ENCODE measurements at places on chromosomes 1 and 21. TPM values are rescaled to one million over a fixed set of nuclear protein-coding genes. Genes with fewer than 3 reads are reported as not detected.

DNM3 gene
- total RNA-seq: 1.7 TPM

ACOT11 gene
- total RNA-seq: 3.9 TPM

KRTAP19-3 gene
- not detected for total RNA-seq

KCNJ15 gene
- not detected for total RNA-seq

SH3BGR gene
- total RNA-seq: 3.6 TPM

SGIP1 gene
- total RNA-seq: 26.8 TPM

PLPPR5 gene
- total RNA-seq: 4.3 TPM

LCE1E gene
- total RNA-seq: not detected

LCE2A gene
- total RNA-seq: not detected

SPATA21 gene
- total RNA-seq: not detected

PLA2G2C gene
- total RNA-seq: not detected

TAL1 gene
- not detected for total RNA-seq

CNIH3 gene
- total RNA-seq: 0.81 TPM

PTPN22 gene
- total RNA-seq: not detected

ATP1A1 gene
- 116 TPM for total RNA-seq

PLEKHN1 gene
- 2.3 TPM for total RNA-seq

TFF3 gene
- not detected for total RNA-seq

TRIM46 gene
- not detected for total RNA-seq

UMODL1 gene
- total RNA-seq: not detected

PTGS2 gene
- total RNA-seq: 0.03 TPM

USH2A gene
- not detected for total RNA-seq

C2CD4D gene
- total RNA-seq: not detected

EPHA8 gene
- not detected for total RNA-seq

CLIC6 gene
- total RNA-seq: not detected

ZYG11A gene
- total RNA-seq: 4.2 TPM

CELSR2 gene
- 4.8 TPM for total RNA-seq

NCMAP gene
- total RNA-seq: not detected

SMCP gene
- not detected for total RNA-seq

RNU1-2 gene
- not detected for total RNA-seq

PCSK9 gene
- total RNA-seq: not detected

SLC22A15 gene
- 1.5 TPM for total RNA-seq

A3GALT2 gene
- not detected for total RNA-seq

CHIT1 gene
- total RNA-seq: not detected

NTMT2 gene
- total RNA-seq: not detected

SPATA17 gene
- 17.2 TPM for total RNA-seq

MFAP2 gene
- total RNA-seq: not detected
